Activated naive CD4-positive, alpha-beta T cell treated with anti-CD3 and anti-CD28 coated beads, Interleukin-2, amount 10 ng/mL, durations not matched to agents 5 hours and 36 hours (primary cell): ENCODE measurements at places on chromosomes 3 and 15. TPM values are rescaled to one million over a fixed set of nuclear protein-coding genes. Genes with fewer than 3 reads are reported as not detected.

Gene C2CD4B
- not detected for total RNA-seq

Gene CHRNA7
- not detected for total RNA-seq

Gene IL17RE
- total RNA-seq = 0.39 TPM

Gene DPPA4
- total RNA-seq = not detected

Gene MESP1
- 1.2 TPM for total RNA-seq
